ENCODE measurements at places on chromosomes 3 and 15.

DNA sequence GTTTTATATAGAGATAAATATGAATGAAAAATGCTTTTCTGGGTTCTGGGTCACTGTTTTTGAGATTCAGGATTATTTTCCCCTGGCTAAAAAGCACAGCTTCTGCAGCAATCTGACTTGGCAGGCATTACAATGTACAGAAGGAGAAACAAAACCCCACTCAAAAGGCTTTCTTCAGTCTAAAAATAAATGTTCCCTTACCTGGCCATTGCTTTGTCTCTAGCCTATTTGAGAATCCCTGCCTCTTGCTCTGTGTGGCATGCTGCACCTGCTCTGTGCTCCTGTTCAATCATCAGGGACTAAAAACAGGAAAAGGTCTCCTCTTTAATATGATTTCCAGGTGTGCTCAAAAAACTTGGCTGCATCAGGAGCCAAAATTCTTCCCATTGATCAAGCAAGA is 187.4 kb upstream of the STAC start:
- DNase-seq: no peak

GRCh38 chr15:70319466-70319865 is 221.7 kb upstream of the TLE3 start:
- no peak for DNase-seq

GRCh38 chr3:36871379-36872126 is 73.3 kb downstream of the TRANK1 start:
- no peak for DNase-seq

- DNase-seq: no peak
These were observed 257.2 kb upstream of the SOX2 start for GRCh38 chr3:181454451-181455027.

DNA sequence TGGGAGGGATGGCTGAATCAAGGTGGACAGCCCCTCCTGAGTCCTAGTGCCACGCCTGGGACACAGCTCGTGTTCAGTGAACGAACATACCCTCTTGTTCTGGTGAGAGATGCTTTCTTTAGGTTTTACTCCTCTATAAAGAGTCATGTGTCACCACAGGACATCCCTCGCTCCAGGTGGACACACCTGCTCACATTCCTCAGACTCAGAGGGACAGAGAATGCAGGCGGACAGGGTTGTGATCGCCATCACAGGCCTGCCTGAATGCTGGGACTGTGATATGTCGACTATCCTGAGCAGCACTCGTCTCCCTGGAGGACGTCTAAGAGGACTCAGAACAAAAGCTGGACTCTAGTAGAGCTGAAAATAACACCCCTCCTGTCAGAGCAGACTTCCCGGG is 96.4 kb upstream of the SNRPA1 start:
- no peak for DNase-seq

GRCh38 chr3:8607234-8608040 is 37.2 kb downstream of the SSUH2 start:
- no peak for DNase-seq
